Endothelial cell of umbilical vein (primary cell): ENCODE measurements at places on chromosomes 5 and 9. TPM values are rescaled to one million over a fixed set of nuclear protein-coding genes. Genes with fewer than 3 reads are reported as not detected.

Gene ASPN
- not detected in 2 replicates for polyA plus RNA-seq

Gene SLC23A1
- not detected in 2 replicates for polyA plus RNA-seq

Gene PARP8
- 0.03 TPM in 1 of 2 replicates, not detected in the other for polyA plus RNA-seq

GRCh38 chr5:30387974-30388632 is 805.4 kb upstream of the CDH6 start:
- DNase-seq = no peak

GRCh38 chr9:106414042-106414441 is 448.9 kb upstream of the ZNF462 start:
- DNase-seq = no peak

- DNase-seq = no peak
These were observed 69.9 kb upstream of the SELENOP start for GRCh38 chr5:42881416-42882117.

DNA sequence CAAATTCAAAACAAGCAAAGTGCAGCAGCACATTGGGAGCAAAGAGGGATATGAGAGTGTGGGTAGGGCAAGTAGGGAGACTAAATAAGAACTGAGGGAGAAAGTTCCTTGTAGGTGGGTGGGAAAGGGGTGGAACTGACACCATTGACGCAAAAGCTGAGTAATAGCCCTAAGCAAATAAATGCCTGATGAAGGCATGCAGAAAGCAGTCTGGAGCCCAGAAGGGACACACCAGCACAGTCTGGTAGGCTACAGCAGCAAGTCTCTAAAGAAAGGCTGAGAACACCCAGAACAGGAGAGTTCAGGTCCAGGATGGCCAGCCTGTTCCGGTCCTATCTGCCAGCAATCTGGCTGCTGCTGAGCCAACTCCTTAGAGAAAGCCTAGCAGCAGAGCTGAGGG is at the start of gene INSL4:
Gene INSL4 (plus strand): TSS at position 208 of the 400 bp plus-strand sequence. CDS start 105 bp downstream, at position 313.
- DNase-seq = no peak
